ENCODE measurements at places on chromosomes 7 and 10. TPM values are rescaled to one million over a fixed set of nuclear protein-coding genes. Genes with fewer than 3 reads are reported as not detected.

SPDYE9 gene
- total RNA-seq = not detected

SFXN4 gene
- 18.8 TPM for total RNA-seq

FEZF1 gene
- total RNA-seq = not detected

PRPS1L1 gene
- not detected for total RNA-seq

PROSER2 gene
- total RNA-seq = 26.4 TPM

SH2D4B gene
- total RNA-seq = not detected

HOXA5 gene
- total RNA-seq = 13.8 TPM

NSMCE4A gene
- 75.6 TPM for total RNA-seq

ERVW-1 gene
- total RNA-seq = not detected

RBM48 gene
- 6.8 TPM for total RNA-seq

LLCFC1 gene
- not detected for total RNA-seq

USP6NL gene
- total RNA-seq = 12.9 TPM

XRCC2 gene
- total RNA-seq = 4.7 TPM

SPDYE16 gene
- not detected for total RNA-seq

LDB3 gene
- total RNA-seq = not detected
